ENCODE measurements at places on chromosomes 1 and 21.

DNA sequence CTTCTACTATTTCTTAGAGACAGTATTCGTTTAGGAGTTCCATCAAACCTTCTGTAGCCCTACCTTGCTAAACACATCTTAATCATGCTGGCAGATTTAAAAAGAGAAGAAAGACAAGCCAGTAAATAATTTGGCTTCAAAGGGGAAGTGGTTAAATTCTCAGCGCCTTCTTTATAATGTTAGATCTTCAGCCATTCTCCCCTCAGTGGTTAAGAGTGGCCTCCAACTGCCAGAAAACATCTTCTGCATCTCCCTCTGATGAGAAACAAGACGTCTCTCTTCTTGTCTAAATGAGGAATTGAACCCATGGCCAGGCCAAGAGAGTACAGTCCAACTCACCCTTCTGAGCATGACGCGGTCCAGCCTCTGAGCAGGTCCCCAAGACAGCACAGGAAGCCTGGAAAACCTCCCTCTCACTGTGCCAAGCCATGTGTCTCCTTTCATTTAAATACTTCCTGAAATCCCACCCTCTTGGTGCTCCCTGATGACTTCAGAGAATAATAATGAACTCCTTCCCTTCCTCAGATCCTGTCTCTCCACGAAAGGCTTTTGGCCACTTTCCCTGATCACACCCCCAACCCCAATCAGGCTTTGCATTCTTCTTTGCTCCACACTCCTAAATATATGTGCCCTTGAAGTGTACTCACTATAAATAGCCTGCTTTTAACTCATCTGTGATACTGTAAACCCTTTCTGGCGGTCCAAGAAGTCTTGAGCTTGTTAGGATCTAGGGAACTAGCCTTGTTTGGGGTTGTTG, 16.4 kb upstream of the LRRC52 start:
- no peak for DNase-seq

DNA sequence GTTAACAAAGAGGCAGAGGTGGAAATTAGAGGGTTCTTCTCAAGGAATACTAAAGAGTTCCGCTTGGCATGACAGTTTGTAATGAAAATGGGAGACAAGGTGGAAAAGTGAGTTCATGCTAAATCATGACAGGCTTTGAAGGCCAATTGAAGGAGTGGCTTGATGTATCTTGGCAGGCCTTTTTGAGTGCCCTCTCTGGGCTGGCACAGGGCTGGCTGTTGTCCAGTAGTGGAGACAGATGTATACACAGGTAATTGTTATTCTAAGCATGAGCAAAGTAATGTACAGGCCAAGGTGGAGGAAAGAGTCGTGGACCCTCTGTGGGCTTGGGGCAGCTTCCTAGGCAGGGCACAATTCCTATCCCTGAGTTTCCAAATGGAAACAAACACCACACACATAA, 196.7 kb upstream of the GALNT2 start:
- no peak for DNase-seq

DNA sequence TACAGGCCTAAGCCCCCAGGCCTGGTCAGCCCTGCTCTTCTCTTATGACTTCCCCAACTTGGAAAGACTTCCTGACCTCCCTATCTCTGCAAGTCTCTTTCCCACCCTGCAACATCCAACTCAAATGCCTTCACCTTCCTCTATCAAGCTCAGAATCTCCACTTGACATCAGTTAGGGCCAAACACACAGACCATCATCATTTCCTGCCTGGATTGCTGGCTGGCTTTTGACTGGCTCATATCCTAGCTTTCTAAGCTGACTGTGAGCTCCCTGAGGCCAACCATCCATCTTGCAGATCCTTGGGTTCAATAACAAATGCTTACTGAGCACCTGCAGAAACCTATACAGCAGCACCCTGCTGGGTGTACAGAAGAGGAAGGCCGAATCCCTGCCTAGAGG, 137.3 kb upstream of the EDN2 start:
- no peak for DNase-seq

DNA sequence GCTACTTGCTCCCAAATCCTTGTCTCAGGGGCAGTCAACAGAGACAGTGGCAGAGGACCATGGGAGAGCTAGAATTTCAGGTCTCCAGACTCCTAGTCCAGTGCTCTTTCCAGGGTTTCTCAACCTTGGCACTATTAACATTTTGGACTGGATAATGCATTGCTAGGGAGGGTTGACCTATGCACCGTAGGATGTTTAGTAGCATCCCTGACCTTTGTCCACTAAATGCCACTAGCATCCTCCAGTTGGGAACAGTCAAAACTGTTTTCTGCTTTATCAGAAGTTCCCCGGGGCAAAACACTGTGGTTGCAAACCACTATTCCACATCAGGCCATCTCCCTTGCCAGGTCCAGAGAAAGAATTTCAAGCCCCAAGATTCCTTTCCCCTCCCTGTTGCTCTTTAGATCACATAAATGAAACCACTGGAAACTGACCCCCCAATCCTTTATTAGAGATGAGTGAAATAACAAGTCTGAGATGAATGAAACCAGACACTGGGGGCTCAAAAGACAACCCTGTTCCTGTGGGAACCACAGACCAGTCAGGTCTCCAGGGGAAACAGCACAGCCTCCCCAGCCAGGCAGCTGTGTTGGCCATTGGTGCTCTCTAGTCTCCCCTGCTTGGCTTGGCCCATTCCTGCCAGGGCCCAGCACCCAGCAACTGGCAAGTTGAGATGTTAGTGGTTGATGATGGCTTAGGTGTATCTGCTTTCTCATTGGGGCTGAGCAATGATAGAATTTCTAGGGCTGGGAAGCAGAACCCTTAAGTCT, 3.8 kb upstream of the TCEA3 start:
- no peak for DNase-seq

DNA sequence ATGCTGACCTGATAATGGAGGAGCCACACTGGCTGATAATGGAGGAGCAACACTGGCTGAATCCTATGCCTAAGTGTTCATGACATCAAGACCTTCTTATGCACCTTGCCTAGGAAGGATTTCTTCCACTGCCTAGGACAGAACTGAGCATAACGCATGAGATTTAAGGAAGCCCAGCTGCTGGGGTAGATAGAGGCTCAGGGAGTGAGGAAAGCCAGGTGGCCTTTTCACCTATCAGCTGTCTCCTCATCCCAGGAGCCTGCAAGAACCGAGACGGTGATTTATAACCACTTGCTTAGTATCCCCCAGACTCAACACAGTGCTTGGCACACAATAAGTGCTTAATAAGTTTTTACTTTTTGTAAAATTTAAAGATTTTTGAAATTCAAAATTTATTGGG, 7.4 kb upstream of the CTBS start:
- DNase-seq, result no peak

Data from ascending aorta (tissue), 2 donors.